Activated T-helper 9 cell treated with anti-CD3 and anti-CD28 coated beads, Interleukin-2, amount 50 U/mL, for 16 hours (primary cell): ENCODE measurements at places on chromosomes 11 and 22.

- DNase-seq: no peak
These were observed 108.9 kb upstream of the NCAM1 start for GRCh38 chr11:112852143-112852866.

DNA sequence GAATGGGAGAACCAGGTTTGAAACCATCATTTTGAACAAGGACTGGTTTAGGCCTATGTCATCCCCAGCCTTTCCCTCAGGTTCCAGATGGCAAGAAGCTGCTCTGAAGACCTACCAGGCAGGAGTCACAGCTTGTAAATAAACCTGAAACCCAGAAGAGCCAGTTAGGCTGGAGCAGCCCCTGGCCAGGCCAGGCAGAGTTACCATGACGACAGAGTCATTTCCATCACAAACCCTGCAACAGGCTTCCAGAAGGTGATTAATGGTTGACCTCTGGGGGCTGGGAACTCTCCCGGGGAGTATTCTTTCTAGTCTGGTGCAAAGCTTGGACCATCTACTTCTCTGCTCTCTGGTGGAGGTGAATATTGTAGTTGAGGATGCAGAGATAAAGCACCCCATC, 164.1 kb upstream of the NCAM1 start:
- DNase-seq: no peak

- no peak for DNase-seq
These were observed 4.4 kb downstream of the TSG101 start for GRCh38 chr11:18522388-18522787.

DNA sequence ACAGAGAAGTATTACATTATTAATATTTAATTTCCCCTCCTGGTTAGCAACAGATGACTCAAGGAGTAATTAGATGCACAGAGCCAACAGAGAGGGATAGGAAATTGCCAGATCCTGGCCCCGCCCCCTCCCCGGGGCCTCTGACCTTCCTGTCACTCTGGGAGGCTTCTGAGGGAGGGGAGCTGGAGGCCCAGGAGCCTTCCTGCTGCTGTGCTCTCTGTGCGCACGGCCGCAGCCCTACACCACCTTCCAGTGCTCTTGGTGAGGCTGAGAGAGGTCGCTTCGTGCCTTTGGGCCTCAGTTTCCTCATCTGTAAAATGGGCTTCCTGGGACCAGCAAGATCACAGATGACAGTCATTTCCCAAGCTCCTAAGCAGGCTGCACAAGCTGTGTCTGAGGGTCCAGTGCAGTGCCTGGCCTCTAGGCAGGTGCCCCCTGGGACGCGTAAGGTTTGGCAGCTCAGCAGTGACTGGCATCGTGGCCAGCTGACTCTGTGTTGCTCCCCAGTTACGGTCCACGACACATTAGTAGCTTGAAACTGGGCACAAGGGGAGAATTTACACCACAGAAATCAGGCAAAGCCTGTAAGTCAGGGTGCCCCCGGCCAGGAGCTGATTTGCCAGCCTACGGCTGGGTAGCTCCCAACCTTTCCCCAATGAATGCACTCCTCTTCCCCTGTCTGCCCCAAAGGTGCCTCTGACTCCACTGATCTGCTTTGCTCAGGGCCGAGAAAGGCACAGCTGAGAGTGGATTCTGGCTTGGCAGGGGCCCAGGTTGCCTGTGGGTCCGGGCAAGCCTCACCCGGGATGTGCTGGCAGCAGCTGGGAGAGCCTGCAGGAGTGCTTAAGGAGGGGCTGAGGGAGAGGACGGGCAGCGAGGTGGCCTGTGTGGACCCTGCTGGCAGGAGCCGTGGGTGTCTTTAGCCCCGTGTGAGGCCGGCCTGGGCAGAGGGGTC, 2.3 kb downstream of the ADORA2A start:
- DNase-seq: peak; percentile 41

GRCh38 chr11:119447664-119448242, 24.8 kb upstream of the THY1 start:
- no peak for DNase-seq

- no peak for DNase-seq
These were observed 6.8 kb downstream of the QSER1 start for GRCh38 chr11:32899438-32899837.

GRCh38 chr11:46347637-46348311, 511 bp downstream of the DGKZ start:
- no peak for DNase-seq

DNA sequence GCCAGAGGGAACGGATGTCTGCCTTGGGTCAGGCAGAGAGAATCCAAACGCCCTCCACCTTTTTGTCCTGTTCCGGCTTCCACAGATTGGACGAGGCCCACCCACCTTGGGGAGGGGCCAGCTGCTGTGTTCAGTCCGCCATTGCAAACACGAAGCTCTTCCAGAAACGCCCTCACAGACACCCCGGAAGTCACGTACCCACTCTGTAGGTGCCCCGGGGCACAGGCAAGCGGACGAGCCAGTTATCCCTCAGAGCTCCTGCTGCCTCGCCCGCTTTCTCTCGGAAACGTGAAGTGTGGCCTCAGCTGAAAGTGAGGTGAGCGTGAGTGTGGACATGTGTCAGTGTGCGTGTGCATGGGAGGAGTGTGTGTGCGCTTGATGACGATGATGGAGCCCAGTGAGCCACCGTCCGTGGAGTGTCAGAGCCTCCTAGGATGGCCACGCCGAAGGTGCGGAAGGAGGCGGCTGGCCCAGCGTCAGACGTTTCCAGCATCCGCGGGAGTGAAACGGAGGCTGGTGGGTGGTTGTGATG, 869.2 kb downstream of the TBC1D22A start:
- no peak for DNase-seq

- no peak for DNase-seq
These were observed 11.6 kb downstream of the MAPK8IP2 start for GRCh38 chr22:50612168-50612527.

GRCh38 chr22:24106385-24107381, 74.6 kb upstream of the SUSD2 start:
- no peak for DNase-seq

DNA sequence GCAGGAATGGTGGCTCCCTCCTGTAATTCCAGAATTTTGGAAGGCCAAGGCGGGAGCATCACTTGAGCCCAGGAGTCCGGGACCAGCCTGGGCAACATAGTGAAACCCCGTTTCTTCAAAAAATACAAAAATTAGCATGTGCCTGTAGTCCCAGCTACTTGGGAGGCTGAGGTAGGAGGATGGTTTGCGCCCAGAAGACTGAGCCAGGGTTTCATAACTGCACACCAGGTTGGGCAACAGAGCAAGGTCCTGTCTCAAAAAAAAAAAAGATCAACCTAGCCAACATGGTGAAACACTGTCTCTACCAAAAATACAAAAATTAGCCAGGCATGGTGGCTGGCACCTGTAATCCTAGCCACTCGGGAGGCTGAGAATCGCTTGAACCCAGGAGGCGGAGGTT, 6.4 kb downstream of the A4GALT start:
- DNase-seq: no peak

DNA sequence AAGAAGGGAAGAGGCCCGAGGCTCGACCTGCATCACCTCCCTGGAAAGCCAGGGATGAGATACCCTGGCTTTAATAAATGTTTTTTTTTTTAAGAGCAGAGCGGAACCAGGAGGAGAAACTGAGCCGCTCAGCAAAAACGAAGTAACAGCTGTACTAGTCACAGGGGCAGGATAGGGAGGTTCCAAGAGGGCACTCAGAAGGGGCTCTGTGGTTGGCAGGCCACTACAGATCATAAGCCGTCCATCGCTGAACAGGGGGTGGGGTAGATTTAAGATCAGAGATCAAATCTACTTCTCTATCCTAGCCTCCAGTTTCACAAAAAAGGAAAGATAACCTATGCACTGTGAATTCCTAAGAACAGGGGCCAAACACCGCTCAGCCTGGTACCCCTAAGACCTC, 625 bp downstream of the EIF3D start:
- no peak for DNase-seq

DNA sequence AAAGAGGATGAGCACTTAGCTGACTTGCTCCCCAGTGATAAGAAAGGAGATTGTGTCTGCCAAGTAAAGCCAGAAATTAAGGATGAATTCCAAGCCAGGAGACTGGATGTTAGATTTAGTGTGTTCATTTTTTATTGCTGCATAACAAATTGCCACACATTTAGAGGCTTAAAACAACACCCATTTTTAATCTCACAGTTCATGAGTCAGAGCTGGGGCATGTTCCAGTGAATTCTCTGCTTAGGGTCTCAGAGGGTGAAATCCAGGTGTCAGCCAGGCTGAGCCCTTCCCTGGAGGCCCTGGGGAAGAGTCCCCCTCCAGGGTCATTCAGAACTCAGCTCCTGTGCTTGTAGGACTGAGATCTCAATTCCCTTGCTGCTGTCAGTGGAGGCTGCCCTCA, 352.8 kb downstream of the BUD13 start:
- no peak for DNase-seq

DNA sequence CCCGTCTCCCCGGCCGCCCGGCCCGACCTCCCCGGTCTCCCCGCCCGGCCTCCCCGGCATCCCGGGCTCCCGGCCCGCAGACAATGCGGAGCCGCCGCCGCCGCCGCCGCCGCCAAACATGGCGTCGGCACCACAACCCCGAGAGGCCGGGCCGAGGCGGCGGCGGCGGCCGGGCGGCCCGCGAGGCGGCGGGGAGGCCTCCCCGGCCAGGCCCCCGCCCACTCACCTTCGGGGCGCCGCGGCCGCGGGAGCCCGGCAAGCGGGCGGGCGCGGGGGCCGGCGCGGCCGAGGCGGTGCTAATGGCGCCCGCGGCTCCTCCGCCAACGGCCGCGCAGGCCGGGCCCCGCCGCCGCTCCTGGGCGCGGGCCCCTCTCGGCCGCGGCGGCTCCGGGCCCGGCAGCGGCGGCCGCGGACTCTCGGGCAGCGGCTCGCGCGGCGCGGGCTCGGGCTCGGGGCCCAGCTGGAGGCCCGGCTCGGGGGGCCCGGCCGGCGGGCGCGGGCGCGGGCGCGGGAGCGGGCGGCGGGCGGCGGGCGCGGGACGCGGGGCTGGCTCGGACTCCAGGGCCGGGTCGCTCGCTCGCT, 311 bp downstream of the BRD1 start:
- no peak for DNase-seq

DNA sequence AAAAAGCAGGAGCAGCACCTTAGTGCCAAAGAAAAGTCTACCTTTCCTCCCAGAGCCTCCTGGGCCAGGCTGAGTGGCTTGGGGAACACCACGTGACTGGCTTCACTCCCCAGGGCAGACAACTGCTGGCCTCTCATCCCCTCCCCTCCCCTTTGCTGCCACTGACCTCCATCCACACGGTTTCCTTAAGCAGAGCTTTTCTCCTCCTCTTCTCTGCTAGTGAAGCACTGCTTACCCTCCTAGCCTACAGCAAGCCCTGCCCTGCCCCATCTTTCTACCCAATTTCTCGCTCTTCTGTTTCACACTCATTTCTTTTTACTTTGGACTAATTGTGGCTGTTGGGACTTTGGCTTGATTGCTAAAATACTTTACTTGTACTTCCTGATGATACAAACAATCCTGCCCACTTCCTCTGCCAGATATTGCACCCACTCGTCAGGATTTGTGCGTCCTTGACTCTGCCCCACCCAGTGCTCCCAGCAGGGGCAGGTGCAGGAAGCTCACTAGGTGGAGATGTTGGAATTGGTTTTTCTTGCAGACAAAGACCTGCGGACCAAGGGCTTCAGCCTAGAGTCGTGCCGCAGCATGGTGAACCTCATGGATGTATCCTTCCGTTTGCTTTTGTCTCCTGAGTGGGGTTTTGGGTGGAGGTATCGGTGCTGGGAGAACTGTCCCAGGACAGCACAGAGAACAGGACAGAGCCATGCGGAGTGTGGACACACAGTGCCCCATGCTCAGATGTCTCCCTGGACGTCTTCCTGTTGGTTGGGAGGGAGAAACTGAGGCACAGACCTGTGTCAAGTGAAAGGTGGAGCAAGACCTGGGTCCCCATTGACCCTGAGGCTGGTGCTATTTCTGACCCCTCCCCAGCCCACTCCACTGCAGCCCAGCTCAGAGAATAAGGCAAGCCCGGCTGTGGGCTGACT, 27.3 kb downstream of the CAPN1 start:
- DNase-seq: no peak

DNA sequence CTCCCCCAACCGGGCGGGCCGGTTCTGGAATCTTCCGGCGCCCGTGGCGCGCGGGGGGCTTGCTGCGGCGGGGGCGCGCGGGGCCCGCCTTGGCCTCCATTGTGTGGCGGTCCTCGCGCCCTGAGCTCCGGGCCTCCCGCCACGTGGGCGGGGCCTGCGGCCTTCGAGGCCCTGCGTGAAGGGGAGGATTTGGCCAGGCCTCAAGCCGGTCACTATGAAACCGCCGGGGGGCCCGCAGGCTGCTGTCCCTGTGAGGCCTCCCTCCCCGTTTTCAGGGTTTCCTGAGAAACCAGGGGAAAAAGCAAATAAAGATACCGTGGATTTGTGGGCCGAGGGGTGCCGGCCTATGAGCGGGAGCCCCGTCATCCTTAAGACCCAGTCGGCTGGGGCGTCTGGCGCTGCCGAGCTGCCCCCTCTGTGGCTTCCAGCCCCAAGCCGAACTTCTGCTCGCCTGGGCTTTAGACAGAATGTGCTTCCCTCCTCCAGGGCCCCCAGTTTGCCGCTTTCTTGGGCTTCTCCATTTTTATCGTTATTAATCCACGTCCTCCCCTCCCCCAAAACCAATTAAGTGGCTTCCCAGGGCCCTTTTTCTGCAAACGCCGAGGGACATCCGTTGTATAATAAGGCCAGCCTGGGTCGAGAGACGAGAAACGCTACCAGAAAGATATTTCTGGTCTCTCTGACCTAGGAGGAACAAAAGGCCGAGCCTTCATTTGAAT, 602 bp downstream of the EWSR1 start:
- DNase-seq: no peak

- DNase-seq: no peak
These were observed 1.4 kb downstream of the KDM2A start for GRCh38 chr11:67120456-67120855.

GRCh38 chr11:37972691-37973090, 1374.7 kb upstream of the RAG2 start:
- DNase-seq: no peak

DNA sequence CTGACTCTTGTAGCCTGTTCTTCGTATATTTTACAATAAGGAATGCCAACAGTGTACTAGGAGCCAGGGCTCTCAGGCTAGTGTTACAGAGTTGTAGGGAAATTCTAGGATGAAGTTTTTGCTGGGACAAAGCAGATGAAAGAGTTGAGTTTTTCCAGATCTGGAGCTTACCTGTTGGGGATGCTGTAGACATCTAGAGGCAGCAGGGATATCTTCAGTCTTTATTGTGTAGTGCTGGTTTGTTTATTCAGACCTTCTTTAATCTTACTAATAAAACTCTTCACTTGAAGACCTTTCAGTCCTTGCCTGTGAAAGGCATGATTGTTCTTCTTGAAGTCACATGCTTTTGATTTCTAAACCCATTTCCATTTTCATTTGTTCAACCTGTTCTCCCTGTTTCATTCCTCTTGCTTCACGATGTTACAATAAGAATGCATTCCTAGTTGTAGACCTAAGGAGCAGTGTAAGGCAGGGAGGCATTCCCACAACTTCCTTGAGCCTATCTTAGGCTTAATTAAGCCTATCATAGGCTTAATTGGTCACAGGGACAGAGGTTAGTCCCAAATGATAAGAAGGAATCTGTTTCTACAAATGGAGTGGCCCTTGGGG, 7.9 kb upstream of the SLC37A2 start:
- no peak for DNase-seq

- peak; percentile 4 for DNase-seq
These were observed 76.2 kb upstream of the TTLL12 start for GRCh38 chr22:43262990-43263644.

- no peak for DNase-seq
These were observed 85.9 kb downstream of the GAB2 start for GRCh38 chr11:78331711-78332110.

- peak; percentile 35 for DNase-seq
These were observed 23.2 kb downstream of the CAPN1 start for GRCh38 chr11:65204646-65205601.
